NCI-H1694 (cell line): ENCODE measurements at places on chromosomes 11 and 22.

GRCh38 chr11:7871056-7871455, 60.0 kb downstream of the OR10A6 start:
- no peak for DNase-seq

DNA sequence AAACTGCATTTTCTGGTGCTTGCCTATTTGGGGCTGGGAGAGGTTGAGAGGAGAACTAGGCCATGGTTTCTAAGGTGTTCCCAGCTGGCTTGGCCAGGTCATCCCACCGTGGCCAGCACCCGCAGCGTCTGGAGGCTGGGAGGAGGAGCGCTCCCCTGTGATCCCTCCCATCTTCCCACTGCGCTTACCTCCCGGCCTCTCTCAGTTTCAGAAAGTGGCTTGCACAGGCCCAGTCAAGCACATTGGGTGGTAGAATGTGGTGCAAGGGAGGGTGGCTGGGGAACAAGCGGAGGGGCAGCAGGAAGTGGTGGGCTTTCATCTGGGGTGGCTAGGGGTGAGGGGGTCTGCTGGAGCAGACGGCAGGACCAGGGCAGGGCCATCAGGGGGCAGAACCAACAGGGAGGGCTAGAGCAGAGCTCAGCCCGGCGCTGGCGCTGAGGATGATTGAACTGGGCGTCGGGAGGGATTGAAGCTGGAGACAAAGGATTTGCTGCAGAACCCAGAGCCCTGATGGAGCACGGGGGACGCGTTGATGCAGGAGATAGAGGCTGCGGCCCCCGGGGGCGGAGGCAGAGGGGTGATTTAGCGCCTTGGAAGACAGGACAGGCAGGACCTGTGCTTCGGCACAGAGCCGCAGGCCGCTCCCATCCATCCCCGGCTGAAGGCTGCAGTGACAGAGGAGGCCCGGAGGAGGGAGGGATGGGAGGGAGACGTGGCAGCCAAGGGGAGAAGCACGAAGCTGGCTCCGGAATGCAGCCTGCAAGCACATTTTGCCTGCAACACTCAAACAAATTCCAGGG, 76.0 kb downstream of the TRIM29 start:
- DNase-seq, result no peak

- DNase-seq, result no peak
Observed at GRCh38 chr22:36584666-36585065, 55.7 kb upstream of the EIF3D start.

- no peak for DNase-seq
Observed at GRCh38 chr11:108025387-108026080, 16.8 kb downstream of the CUL5 start.

- no peak for DNase-seq
Observed at GRCh38 chr11:34669458-34669857, 48.6 kb downstream of the EHF start.

DNA sequence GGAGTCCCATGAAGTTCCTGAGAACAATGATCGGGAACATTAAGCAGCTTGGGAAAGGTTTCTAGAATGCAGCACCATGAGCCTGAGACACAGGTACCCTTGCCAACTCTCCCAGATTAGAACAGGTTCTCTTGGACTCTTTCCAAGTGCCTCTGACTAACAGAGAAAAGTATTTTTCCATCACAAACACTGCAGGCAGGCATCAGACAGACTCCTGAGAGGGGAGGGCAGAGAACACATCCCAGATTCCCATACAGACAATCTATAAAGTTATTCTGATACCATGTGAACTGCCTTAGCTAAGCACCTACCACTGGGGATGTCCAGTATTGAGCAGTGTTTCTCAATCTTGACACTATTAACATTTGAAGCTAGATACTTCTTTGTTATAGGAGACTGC, 27.3 kb downstream of the SERGEF start:
- no peak for DNase-seq

DNA sequence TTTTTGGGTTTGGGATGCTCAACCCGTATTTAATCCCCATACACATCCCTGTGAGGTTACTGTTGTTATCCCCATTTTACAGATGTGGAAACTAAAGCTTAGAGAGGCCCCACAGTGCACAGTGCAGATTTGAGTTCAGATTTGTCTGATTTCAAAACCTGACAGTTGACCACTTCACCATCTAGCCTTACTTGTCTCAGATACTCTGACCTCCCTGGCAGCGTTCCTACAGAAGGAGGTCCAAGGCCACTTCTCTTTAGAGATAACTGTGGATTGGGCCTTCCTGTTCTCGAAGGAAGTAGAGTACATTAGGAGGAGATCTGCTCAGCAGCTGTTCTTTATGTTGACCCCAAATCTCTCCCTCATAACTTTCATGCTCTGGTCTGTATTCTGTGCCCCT, 46.7 kb upstream of the CTTN start:
- DNase-seq, result no peak
